ENCODE measurements at places on chromosomes 16 and 17. TPM values are rescaled to one million over a fixed set of nuclear protein-coding genes. Genes with fewer than 3 reads are reported as not detected.
A peak's percentile ranks its signal among the peaks of the same experiment; 100 is the strongest.

OR1A1 gene
- not detected for total RNA-seq

CCDC200 gene
- total RNA-seq = not detected

ZNF785 gene
- total RNA-seq = 6.3 TPM

HAGH gene
- 92.6 TPM for total RNA-seq

CETP gene
- not detected for total RNA-seq

KCNJ2 gene
- 0.54 TPM for total RNA-seq

KRTAP3-1 gene
- total RNA-seq = 0.64 TPM

GRCh38 chr17:21035406-21035805 is 7.4 kb downstream of the USP22 start:
- no peak for DNase-seq

GRCh38 chr16:5175266-5175665 is 77.7 kb upstream of the EEF2KMT start:
- no peak for DNase-seq

DNA sequence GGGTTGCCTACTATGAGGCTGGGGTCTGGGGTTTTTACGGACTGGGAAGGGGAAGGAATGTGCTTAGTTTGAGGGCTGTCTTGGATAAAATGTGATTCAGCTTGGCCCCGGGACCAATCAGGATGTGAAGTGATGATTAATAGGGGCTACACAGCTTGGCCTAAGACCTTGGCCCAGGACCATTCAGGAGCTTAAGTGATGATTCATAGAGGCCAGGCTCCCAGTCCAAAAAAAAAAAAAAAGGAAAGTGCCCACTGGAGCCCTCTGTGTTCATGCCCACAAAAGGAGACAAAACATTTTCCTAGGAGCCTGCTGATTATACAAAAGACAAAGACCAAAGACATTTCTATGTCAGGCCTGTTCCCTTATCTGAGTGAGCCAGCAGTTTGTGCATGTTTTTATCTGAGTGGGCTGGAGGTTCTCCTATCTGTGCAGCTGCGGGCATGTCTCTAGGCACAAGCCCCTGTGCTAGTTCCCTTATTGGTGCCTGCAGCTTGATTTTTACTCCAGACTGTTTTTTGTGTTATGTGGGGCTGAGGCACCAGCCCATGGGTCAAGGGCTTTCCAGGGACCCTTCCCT is 898.2 kb upstream of the GOT2 start:
- peak; percentile 96 for DNase-seq

DNA sequence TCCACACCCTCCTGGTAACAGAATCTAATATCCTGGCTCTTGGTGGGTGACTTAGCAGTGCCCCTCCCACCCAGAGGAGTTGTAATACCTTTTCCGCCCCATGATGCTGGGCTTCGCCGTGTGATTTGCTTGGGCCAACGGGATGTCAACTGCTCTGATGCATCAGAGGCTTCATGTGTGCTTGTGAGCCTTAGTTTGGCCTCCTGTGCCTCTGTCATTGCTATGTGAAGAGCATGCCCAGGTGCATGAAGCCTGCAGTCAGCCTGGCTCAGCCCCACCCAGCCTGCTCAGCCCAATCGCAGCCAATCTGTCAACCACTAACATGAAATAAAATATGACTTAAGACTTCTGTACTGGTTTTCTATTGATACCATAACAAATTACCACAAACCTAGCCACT is 201.2 kb upstream of the RPL38 start:
- DNase-seq = no peak

DNA sequence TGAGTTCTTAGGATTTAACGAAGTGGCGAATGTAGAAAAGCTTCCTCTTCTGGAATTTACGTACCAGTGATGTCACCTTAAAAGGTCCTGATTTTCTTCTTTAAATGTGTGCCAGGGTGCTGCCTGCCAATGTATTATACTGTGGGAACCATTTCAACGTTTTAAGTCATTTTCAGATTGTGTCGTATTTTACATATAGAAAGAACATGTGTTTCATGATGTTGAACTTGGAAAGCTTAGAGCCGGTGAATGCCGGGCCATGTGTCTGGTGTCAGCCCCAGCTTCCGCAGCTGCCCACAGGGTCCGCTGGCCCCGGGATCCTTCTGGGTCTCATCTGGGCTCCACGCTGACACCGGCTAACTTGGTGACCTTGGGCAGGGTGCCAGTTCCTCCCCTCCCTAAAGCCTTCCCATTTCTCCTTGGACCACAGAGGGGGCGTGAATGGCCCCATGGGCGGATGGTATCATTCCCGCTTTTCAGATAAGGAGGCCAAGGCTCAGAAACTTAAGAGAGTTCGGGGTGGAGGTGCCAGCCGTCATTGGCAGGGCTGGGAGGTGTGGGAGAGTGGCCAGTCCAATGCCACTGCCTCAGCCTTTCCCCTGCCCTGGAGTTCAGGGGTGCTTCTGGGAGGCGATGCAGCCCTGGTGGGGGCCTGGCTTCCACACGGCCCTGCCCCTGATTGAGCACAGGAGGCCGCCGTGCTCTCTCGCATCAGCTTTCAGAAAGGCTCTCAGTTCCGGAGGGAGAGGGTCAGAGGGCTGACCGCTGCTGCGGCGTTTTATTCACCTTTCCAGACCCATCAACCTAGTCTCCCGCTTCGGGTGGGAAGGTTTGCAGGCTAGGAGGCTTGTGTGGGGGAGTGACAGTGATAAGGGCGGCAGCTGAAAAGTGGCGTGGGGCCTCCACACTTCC is 68.8 kb upstream of the CIBAR2 start:
- no peak for DNase-seq

DNA sequence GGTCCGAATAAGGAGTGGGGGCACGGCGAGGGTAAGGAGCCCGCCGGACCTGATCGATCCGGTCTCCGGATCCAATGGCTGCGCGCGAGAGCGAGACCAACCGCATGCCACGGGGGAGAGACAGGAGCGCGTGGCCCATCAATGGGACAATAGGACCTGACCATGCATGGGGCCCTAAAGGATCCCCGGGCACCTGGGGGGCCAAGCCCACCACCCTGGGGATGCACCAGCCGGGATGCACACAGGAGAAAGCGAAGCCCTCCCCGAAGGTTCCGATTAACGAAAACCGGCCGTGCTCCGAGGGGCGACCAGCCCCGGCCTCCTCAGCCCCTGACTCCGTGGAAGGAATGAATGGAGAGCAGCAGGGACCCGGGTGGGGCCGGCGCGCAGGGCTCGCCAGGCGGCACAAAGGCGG is 525 bp downstream of the JPT1 start:
- DNase-seq = no peak

GRCh38 chr16:43294-43693 is 10.1 kb downstream of the POLR3K start:
- DNase-seq = no peak

- DNase-seq = no peak
Observed at GRCh38 chr17:61366076-61366714, 33.4 kb upstream of the TBX2 start.

DNA sequence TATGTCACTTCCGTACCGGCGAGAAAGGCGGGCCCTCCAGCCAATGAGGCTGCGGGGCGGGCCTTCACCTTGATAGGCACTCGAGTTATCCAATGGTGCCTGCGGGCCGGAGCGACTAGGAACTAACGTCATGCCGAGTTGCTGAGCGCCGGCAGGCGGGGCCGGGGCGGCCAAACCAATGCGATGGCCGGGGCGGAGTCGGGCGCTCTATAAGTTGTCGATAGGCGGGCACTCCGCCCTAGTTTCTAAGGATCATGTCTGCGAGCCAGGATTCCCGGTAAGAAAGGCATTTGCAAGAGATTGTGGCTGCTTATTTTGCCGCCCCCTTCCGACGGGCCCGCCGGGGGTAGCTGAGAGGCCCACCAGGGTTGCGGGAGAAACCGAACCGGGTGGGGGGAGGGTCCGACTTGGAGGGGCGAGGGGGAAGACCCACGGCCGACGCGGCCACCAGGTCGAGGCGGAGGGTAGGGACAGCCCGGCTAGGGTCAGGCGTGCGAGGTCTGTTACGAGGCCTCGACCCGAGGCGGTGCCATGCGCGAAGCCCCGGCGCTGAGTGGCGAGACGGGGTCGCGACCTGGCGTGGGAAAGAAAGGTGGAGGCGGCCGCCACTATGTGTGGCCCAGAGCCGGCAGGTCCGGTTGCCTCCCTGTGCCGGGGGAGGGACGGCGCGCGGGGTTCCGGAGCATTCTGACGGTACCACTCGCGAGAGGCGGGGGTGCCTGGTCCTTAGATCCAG is 6.7 kb upstream of the CD68 start:
- DNase-seq = peak; percentile 99

GRCh38 chr16:89922884-89923639 is at the start of gene TUBB3:
TUBB3 (plus strand) TSS chr16:89923342; CDS start chr16:89923402, 60 bp downstream.
- DNase-seq = peak; percentile 77

DNA sequence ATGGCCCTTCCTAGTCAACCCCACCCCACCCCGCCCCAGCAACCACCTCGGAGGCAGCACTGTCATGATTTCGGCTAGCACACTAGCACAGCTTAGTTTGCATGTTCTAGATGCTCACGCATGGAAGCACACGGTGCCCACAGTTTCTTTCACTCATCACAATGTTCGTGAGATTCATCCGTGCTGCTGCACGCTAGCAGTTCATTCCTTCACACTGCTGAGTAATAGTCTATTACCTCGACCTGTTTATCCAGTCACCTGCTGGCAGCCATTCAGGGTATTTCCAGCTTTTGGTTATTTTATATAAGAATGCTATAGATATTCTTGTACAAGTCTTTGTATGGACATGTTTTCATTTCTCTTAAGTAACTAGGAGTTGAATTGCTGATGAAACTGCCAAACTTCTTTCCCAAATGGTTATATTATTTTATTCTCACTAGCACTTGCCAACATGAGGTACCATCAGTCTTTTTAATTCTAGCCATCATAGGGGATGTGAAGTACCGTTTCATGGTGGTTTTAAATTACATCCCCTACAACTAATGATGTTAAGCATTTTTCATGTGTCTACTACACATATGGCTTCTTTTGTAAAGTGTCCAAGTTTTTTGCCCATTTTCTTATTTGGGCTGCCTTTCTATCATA is 75.7 kb downstream of the CYTH1 start:
- peak; percentile 85 for DNase-seq

GRCh38 chr16:70465999-70466804 is 11.8 kb downstream of the FCSK start:
- no peak for DNase-seq

DNA sequence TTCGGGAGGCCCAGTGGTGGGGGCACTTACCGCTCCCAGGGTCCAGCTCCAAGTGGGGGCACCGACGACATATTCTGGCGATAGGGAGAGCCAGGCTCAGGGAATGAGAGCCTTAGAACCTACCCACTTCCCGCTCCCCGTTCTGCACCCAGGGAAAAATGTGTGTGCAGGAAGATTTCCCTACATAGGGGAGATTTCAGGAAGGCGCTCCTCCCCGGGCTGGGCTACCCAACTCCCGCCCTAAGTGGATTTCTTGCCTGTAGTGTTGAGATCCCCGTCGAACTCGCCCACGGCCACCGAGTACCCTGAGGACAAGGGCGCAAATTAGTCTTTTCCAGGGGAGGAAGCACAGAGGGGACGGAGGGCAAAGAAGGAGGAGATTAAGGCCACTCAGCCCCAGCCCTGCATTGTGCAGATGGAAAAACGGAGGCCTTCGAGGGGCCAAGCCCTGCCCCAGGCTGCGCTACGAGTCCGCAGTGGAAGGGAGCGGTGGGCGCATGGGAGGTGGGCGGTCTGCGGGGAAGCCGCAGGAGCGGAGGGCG is 5.1 kb downstream of the ITGA2B start:
- DNase-seq = no peak

DNA sequence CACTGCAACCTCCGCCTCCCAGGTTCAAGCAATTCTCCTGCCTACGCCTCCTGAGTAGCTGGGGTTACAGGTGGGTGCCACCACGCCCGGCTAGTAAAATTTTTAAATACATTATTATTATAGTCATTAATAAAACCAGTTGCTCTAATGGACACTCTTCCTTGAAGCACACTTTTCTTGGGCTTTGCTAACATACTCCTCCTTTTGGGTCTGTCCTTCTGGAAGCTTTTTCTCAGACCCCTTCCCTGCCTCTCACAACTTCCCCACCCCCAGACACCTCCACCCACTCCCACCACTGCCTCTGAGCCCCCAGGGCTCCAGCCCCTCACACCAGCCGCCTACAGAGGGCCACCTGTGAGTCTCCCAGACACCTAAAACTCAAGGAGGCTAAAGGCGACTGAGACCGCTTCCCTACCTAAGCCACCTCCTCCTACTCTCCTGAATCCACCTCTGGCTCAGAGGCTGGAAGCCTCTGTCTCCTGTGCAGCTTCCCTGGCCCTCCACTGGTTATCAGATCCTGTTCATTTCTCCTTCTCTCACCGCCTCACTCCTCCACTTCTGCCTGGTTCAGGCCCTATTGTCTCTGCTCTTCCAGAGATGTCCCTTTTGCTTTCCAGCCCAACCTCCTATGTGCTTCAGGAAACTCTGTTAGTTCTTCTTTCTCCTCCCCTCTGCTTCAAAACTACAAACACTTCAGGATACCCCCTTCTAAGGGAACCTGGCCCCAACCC is 2.1 kb upstream of the CUEDC1 start:
- DNase-seq = no peak

DNA sequence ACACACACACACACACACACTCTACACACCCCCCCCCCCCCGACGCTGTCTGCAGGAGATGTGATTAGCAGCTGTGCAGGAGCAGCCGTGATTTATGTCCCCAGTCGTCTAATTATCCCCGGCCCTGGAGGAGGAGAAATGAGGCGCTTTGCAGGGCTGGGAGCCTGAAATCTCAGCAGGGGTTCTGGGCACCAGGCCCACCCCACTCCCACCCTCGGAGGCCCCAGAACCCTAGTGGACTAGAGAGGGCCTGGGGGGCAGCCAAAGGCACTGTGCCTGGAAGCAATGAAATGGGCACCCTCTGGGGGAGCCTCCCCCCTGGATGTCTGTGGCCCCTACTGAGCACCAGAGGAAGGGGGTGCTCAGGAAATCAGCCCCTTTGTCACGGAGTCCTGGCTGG is 134.2 kb upstream of the CIBAR2 start:
- no peak for DNase-seq

GRCh38 chr17:82232876-82233785 is 4.3 kb downstream of the SLC16A3 start:
- no peak for DNase-seq

- no peak for DNase-seq
Observed at GRCh38 chr17:64172510-64172909, 42.6 kb upstream of the ERN1 start.

- no peak for DNase-seq
Observed at GRCh38 chr16:84609563-84610177, 8.2 kb downstream of the COTL1 start.

DNA sequence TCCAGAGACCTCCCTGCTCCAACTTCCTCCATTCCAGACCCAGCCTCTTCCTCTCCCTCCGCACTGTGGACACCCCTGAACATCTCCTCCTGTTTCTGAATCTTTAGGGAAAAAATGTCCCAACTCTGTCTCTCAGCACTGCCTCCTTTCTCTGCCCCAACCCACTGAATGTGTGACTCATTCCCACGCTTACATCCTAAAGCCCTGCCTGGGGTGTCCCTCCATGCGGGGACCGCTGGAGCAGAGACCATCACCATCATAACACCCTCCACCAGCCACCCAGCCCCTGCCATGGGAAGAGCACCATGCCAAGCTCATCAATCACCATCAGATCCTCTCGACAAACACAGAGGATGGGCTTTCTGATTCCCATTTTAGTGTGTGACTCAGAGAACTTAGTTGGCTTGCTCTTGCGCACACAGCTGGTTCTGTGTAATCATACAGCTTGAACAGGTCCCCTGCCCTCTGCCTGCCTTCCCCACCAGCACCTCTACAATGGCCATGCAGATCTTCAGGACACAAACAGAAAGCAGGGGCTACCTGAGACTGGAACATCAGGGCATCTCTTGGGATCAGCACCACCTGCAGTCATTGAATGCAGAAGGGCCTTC is 10.7 kb downstream of the RPRML start:
- DNase-seq = no peak

All from M059J (cell line).